ENCODE measurements at places on chromosomes 16 and 17.

DNA sequence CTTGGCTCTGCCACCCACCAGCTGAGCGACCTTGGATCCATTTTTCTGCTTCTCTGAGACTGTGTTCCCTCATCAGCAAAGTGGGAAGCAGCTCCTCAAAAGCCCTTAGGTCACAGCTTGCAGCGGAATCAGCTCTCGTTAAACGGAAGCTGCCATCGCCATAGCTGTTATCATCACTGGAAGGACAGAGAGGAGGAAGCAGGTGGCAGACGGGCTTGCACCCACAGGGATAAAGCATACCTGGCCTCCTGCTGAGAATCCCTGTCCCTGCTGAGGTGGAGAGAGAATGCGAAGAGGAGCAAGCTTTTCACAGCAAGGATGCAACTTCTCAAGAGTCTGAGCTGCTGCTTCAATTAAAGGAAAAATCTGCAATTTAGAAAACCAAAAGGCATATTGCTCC is 106.6 kb downstream of the CLEC16A start:
- H3K4me1 ChIP-seq: peaks cover 2% of the 10 kb centered on the region
- no peak for DNase-seq
- H3K36me3 ChIP-seq: peaks cover 28% of the 10 kb centered on the region
- H3K27me3 ChIP-seq: no peaks in the 10 kb centered on the region

- H3K4me1 ChIP-seq: no peaks in the 10 kb centered on the region
- no peaks in the 10 kb centered on the region for H3K36me3 ChIP-seq
- DNase-seq: peak; percentile 23
- H3K27me3 ChIP-seq: no peaks in the 10 kb centered on the region
Observed at GRCh38 chr17:5832886-5833285, 237.3 kb upstream of the WSCD1 start.

GRCh38 chr16:89815639-89816348 is 653 bp downstream of the FANCA start:
- no peak for DNase-seq
- H3K36me3 ChIP-seq: no peaks in the 10 kb centered on the region
- H3K27ac ChIP-seq: no peak overlapping the region
- H3K4me1 ChIP-seq: no peaks in the 10 kb centered on the region
- H3K4me3 ChIP-seq: peak overlapping the region; percentile 62

DNA sequence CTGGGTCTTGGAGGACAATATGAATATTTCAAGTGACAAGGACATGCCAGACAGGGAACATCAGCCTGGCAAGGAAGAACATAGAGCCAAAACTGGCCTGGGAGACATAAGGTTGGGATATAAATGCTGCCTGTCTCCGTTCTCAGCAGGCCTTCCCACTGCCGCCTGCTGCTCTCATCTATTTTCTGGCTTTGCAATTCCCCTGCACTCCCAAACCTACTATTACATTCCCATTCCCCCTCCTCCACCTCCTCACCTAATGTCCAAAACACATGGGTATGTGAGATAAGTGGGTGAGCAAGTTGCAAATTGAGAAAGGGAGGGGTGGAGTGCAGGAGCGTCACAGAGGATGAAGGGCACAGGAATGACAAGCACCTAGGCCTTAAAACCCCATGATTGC is 244.3 kb upstream of the CDH8 start:
- DNase-seq: no peak
- H3K4me3 ChIP-seq: no peak overlapping the region
- H3K27me3 ChIP-seq: no peaks in the 10 kb centered on the region
- H3K27ac ChIP-seq: no peak overlapping the region

GRCh38 chr16:31063843-31064611 is 10.0 kb downstream of the ZNF668 start:
- no peaks in the 10 kb centered on the region for H3K27me3 ChIP-seq
- no peak overlapping the region for H3K4me3 ChIP-seq
- peaks cover 13% of the 10 kb centered on the region for H3K36me3 ChIP-seq

GRCh38 chr16:54510685-54511221 is 224.2 kb upstream of the IRX3 start:
- no peak overlapping the region for H3K27ac ChIP-seq
- no peaks in the 10 kb centered on the region for H3K27me3 ChIP-seq
- peaks cover 3% of the 10 kb centered on the region for H3K4me1 ChIP-seq
- H3K4me3 ChIP-seq: no peak overlapping the region

DNA sequence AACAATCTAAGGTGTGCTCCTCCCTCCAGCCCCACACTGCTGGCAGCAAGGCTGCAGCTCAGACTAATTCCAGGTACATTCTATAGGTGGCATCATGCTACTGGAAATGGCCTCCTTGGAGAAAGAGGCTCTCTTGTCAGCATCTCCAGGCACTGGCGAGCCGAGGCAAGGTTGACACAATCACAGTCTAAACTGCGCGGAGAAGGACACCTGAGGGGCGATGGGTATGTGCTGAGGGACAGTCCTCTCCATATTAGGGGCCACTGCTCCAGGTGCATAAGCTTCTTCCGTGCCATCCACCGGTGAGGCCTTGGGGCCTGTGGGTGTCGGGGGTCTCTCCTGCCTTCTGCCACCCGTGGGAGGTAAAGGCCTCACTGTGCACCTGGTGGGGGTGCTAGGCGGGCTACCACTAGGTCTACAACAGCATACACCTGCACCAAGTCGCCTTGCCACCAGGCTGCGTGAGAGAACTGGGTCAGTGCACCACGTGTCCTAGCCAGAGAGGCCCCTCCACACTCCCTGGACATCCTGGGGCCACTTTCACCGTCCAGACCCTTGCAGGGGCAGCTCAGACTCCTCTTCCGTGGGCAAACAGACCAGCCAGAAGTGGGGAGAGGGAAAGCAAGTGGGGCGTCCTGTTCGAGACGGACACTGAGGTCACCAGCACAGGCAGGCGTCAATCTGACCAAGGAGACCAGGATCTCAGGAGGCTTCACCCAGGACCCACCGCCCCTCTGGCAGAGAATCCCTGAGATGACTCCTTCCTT is 12.1 kb upstream of the CBX8 start:
- peaks cover 19% of the 10 kb centered on the region for H3K4me1 ChIP-seq
- no peak overlapping the region for H3K27ac ChIP-seq
- no peaks in the 10 kb centered on the region for H3K36me3 ChIP-seq
- peaks cover 16% of the 10 kb centered on the region for H3K27me3 ChIP-seq
- H3K4me3 ChIP-seq: no peak overlapping the region

DNA sequence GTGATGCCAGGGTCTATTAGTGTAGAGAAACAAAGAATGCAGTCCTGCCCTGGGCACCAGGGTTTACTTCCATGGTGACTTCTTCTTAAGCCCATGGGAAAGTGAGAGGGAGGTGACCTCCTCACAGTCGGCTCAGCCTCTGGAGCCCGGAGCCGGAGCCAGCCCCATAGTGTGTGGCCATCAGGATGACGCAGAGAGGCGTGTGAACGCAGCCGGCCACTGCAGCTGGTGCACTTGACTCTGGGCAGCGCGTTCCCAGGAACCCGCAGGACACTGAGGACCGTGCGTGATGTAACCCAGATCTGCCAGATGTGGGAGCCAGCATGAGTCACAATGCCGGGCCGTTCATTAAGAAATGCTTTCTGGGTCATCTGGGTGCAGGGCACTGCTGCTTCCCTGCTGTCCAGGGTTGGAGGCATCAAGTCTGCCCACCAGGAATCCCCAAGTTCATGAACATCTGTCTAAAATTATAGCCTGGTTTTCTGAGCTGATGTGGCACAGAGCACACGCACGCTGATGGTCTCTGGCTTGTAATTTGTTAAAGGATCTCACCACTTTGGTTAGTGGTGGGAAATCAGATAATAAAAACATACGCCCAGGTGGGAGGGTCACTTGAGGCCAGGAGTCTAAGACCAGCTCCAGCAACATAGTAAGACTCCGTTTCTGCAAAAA is 114.1 kb downstream of the PITPNC1 start:
- peak overlapping the region; percentile 86 for H3K27ac ChIP-seq
- no peaks in the 10 kb centered on the region for H3K27me3 ChIP-seq
- H3K36me3 ChIP-seq: no peaks in the 10 kb centered on the region

DNA sequence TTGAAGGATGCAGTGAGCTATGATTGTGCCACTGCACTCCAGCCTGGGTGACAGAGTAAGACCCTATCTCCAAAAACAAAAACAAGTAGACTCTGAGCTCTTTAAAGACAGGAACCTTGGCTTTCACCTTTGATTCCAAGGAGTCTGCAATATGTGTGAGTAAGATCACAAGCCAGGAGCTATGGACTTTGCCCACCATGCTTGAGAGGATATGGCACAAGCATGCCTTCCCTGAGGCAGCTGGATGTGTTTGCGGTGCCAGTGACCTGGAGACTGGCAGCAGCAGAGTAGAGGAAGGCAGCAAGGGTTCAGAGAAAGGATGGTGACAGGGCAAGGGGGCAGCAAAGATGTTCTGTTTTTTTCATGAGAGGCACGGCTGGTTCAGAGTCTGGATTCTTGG is 14.5 kb upstream of the PRKCA start:
- H3K36me3 ChIP-seq: no peaks in the 10 kb centered on the region
- no peak overlapping the region for H3K4me3 ChIP-seq
- H3K27me3 ChIP-seq: no peaks in the 10 kb centered on the region
- no peak overlapping the region for H3K27ac ChIP-seq

Measured in lung (tissue), 17 donors.